IPS DF 6.9 (cell line): ENCODE measurements at places on chromosomes 1 and 21.
A peak's percentile ranks its signal among the peaks of the same experiment; 100 is the strongest.

DNA sequence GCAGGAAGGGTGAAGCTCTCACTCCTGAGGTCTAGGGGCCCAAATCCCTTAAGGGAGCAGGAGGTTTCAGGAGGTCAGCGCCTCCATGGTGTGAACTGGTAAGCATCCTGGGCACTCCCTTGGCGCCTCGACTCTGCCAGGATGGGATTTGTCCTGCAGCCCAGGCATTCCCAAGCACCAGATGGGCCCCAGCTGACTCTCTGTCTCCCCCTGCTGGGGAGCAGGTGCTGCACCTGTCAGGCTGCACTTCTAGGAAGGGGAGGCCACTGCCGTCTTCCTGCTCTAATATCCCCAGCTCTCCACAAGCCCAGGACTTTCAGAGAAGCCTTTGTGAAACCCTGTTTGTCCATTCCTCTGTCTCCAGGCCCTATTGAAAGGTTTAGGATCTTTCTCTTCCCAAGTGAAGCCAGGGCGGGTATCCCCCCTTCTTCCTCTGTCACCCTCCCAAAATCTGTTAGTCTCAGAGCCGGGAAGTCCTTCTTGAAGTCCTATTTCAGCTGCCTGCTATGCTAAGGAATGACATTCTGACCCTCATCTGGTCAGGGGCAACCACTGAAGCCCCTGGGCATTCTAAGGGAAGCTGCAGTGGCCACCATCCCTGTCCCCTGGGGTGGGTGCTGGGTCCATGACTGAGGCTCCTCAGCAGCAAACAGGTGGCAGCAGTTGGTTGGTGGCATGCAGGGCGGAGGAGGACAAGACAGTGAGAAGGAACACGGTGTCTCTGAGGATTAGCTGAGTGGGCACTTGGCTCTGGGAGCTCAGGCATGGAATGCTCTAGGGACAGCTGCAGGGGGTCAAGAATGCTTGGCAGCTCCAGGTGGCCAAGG, 3.2 kb downstream of the MYBPH start:
- peak; percentile 63 for DNase-seq

GRCh38 chr1:156281281-156281680, 1.3 kb downstream of the SMG5 start:
- DNase-seq, result no peak

GRCh38 chr1:14815175-14815877, 216.8 kb downstream of the KAZN start:
- DNase-seq, result no peak

DNA sequence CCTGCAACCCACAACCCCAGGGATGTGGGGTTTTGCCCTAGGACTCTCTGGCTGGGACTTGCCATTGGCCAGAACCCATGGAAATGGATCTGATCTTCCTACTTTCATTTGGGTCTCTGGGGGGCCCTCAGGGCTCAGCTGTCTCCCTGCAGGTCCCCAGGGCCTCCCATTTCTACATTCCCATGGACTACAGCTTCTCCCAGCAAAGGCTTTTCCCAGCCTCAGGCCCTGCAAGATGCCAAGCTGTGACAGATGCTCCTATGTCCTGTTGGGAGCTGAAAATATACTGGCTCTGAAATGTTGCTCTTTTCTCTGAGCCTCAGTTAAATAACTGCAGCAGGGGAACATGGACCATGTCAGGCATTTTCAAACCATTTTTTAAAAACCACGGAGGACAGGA, 99.5 kb upstream of the IGSF21 start:
- DNase-seq, result no peak

DNA sequence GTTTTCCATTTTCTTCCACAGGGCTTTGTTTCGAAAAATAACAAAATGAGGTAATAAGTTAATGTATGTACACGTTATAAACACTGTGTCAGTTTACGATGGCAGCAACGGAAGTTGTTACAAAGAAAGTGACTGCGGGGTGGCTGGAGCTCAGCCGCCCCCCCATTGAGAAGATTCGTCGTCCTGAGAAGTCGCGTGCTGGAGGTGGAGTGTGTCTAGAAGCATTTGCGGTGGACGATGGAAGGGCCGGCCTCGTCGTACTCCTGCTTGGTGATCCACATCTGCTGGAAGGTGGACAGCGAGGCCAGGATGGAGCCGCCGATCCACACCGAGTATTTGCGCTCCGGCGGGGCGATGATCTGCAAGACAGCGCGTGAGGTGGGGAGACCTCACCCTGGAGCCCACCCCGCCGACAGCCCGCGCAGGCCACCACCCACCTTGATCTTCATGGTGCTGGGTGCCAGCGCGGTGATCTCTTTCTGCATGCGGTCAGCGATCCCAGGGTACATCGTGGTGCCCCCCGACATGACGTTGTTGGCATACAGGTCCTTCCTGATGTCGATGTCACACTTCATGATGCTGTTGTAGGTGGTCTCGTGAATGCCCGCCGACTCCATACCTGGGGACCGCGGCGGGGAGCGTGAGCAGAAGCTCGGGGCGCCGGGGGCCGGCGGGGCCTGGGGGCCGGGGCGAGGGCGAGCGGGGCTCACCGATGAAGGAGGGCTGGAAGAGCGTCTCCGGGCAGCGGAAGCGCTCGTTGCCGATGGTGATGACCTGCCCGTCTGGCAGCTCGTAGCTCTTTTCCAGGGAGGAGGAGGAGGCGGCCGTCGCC, 2.4 kb downstream of the ACTA1 start:
- DNase-seq, result no peak

DNA sequence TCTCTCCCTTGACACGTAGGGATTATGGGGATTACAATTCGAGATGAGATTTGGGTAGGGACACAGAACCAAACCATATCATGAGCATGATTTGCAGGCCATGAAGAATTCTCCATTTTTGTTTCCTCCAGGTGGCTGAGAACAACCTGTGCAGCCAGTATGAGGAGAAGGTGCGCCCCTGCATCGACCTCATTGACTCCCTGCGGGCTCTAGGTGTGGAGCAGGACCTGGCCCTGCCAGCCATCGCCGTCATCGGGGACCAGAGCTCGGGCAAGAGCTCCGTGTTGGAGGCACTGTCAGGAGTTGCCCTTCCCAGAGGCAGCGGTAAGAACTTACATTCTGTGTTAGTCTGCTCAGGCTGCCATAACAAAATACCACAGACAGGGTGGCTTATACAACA, 9.7 kb downstream of the MX1 start:
- DNase-seq, result no peak

DNA sequence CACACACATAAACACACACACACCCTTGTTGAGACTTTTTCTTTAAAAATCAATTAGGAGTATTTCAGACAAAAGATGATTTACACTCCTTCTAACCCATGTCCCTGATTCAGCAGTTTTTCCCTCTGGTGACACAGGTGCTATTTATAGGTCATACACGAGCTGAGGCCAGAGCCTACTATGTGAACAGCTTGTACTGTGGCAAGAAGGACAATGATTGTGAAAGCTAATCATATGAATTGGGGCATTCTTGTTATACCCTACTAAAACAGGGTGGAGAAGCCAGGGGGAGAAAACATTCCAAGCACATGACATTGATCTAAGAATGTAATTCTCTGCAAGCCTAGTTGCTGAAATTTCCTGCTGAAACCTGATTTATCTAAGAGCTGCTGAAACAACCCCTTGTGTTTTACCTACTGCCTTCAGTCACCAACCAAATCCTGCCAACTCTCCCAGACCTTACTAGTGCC, 60.3 kb downstream of the XCL1 start:
- no peak for DNase-seq

DNA sequence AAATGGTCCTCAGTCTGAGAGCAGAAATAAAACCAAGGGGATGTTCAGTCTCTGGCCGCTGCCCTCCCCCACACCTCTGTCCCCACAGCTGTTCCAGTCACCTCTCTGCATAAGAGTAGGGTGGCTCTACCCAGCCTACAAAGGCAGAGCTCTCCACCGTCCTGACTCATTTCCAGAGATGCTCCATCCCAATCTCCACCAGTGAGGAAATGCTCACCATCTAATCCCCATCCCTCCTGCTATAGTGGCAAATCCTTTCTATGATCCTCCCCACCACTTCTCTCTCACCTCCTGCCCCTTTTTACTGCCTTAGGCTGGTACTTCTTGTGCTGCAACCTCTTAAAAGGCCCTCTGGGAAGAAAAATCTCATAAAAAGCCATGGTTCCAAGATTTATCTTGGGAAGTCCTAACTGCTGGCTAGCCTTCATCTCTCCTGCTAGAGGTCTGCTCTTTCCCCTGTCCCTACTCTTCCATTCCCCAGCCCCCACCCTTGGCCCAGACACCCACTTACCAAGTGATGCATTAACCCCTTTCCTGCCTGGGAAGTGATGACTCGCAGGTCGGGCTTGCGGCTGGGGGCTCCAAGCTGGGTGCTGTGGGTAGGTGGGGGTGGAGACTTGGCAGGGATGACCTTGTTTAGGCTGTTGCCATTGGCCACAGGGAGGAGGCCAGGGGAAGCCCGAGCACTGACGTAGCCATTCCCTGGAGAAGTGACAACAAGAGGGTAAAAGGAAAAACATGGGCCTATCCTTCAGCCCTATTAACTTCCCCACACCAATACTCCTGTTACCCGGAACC, 23.9 kb downstream of the MEF2D start:
- no peak for DNase-seq

DNA sequence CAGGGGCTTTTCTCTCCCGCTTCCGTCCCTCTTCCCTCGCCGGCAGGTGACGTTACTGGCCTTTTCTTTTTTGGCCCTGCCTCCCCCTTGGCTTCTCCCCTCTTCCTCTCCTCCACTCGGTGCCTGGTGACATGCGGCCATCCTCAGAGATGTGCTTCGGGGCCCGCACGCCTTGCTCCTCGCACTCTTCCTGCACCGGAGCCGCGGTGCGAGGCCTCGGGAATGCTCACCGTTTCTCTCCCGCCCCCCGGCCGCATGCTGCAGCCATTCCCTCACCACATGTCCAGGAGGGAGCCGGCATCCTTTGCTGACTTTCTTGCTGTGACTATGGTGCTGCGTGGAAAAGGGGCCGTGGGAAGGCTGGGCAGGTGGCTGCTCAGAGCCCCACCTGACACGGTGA, 39.3 kb downstream of the PDE9A start:
- no peak for DNase-seq

GRCh38 chr1:62588000-62588399, 9.3 kb upstream of the ANGPTL3 start:
- no peak for DNase-seq

GRCh38 chr1:98417820-98418219, 243.7 kb upstream of the SNX7 start:
- no peak for DNase-seq

DNA sequence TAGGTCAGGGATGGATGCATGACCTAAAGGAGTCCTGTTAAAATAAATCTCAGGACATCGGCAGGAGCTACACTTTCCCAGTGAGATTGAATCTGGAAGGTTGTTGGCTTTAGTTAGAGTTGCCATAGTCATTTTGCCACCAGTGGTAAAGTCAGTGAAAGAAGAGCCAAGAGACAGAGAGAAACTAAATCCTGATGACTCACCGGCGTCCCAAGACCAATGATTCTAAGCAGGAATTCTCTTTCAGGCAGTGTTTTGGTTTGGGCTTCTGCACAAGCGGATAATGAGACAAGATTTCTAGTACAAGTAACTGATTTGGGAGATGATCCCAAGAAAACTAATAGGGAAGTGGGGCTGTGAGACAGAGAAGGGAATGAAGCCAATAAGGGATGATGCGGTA, 88.8 kb upstream of the ETS2 start:
- no peak for DNase-seq

DNA sequence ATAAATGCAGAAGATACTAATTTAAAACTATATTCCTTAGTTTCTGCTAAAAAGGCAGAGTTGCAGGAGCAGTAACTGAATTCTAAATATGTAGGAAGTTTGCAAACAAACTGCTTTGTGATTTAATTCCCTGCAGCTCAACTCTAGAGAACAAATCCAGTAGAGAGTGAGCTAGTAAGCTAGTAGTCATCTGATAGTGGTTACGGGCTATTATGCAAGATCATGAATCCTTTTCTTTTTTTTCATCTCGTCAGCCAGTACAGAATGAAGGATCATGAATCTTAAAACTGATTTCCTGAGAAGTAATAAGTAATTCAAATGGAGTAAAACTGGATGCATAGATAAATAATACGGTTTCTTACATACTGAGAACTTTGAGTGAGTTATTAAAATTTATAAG, 3.3 kb downstream of the DPH5 start:
- DNase-seq, result no peak

DNA sequence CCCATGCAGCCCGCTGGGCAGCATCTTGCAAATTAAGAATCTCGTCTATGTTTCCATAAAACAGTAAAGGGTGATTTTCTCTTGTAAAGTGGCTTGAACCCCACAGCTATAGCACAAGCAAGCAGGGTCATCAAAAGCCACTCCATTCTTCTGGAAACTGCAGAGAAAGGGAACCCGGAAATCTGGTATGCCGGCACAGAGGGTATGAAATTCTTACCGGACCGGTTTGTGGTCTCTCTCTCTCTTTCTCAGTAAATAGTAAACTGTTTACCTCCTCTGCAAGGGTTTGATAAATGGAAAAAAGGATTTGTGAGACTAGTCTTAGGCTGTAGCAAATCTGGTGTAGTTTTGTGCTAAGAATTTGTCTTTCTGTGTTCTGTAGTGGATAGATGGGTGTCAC, 2.7 kb upstream of the ADSS2 start:
- DNase-seq, result no peak

DNA sequence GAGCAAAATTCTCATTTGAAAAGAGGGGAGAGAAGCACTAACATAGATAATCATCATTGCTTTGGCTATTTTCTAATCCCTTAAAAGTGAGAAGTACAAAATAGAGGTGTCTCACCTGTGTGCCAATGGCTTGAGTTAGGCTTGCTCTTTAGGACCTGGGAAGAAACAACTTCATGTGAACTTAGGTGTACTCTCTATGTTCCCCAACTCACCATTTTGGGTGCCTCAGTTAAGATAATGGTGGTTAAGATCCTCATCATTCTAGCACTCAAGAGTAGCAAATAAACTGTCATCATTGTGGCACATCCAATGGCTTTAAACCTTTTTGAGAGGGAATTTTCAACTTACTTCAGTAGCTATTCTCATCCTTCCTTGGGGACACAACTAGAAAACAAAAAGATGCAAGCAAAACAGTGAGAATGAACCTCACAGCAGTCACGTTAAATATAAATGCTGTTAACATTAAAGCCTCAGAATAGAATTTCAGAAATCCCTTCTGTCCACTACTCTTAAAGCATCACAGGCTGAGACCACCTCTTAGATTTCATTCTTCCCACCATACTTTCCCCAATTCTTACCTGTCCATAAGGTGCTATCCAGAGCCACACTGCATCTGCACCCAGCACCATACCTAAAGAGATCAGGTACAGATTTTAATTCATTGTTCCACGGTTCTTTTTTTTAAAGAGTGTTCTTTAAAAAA, 1.2 kb downstream of the GAS5 start:
- no peak for DNase-seq

GRCh38 chr1:107184888-107185287, 44.0 kb downstream of the NTNG1 start:
- DNase-seq, result no peak

DNA sequence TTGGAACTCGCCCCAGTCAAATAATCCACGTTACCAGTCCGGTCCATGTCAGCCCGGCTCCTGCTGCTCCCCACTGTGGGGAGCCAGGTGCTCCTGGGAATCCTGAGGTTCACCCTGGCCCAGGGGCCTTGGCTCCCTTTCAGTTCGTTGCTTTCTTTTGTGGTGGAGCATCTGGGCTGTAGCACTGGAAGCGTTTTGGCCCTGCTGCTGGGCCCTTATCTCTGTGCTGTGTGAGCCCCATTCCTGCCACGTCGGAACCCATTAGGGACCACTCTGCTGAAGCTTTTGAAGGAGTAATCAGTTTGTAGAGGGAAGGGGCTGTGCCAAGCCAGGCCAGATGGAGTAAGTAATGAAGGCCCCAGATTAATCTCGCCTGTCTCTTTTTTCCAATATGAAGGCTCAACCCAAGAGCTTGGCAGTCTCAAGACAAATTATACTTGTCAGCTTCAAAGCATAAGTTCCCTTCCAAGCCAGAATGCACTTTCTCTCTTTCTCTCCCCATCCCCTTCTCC, 82.3 kb downstream of the PGM1 start:
- DNase-seq, result no peak
